ENCODE measurements at places on chromosomes 12 and 14. TPM values are rescaled to one million over a fixed set of nuclear protein-coding genes. Genes with fewer than 3 reads are reported as not detected.
A peak's percentile ranks its signal among the peaks of the same experiment; 100 is the strongest.

DNA sequence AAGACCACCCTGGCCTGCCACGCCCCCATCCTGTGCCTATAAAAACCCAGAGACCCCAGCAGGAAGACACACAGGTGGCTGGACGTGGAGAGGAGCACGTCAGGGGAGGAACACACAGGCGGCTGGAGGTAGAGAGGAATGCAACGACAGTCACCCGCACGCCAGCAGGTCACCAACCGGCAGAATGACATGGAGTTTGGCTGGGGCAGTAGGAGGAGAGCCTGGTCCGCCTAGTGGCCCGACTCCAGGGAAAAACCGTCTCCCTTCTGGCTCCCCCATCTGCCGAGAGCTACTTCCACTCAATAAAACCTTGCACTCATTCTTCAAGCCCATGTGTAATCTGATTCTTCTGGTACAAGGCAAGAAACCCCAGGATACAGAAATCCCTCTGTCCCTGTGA lies 62.7 kb upstream of the KCNH3 start:
- DNase-seq = no peak

The COX6A1 gene
- 557 TPM for polyA plus RNA-seq

The YEATS4 gene
- polyA plus RNA-seq = 7.8 TPM

GRCh38 chr14:76293923-76294322 lies 82.0 kb upstream of the ESRRB start:
- no peak for DNase-seq

The TNS2 gene
- polyA plus RNA-seq = 73.9 TPM

DNA sequence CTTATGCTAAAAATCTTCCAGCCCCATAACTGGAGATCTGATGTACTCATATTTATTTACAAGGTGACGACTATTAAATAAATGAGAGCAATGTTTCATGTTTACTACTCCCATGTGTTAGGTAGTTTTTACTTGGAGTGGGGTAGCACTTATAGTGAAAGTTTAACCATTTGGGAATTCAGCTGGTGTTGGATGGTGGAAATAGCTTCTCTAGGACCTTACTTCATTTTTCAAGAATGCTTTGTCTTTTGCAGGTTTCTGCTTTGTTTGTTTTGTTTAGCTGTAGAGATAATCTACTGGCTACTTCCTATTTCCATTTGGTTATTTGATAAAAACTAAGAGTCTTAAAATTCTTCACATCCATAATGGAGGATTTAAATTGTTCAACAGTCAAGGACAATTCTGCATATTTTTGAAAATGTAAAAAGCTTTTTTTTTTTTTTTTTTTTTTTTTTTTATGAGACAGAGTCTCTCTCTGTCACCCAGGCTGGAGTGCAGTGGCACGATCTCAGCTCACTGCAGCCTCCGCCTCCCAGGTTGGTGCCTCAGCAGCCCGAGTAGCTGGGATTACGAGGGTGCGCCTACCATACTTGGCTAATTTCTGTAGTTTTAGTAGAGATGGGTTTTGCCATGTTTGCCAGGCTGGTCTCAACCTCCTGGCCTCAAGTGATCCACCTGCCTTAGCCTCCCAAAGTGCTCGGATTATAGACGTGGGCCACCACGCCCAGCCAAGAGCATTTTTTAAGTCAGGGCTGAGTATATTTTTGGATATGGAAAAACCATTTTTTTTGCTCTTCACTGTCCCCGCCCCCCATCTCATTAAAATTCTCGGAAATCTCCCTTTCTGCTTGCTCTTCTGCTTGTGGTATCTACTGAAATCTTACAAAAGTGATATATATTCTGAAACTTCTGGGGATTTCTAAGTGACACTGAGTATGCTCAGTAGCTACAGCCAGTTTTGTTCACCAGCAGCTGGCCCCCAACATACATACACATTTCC lies 1.4 kb upstream of the ABCD2 start:
- no peak for DNase-seq

DNA sequence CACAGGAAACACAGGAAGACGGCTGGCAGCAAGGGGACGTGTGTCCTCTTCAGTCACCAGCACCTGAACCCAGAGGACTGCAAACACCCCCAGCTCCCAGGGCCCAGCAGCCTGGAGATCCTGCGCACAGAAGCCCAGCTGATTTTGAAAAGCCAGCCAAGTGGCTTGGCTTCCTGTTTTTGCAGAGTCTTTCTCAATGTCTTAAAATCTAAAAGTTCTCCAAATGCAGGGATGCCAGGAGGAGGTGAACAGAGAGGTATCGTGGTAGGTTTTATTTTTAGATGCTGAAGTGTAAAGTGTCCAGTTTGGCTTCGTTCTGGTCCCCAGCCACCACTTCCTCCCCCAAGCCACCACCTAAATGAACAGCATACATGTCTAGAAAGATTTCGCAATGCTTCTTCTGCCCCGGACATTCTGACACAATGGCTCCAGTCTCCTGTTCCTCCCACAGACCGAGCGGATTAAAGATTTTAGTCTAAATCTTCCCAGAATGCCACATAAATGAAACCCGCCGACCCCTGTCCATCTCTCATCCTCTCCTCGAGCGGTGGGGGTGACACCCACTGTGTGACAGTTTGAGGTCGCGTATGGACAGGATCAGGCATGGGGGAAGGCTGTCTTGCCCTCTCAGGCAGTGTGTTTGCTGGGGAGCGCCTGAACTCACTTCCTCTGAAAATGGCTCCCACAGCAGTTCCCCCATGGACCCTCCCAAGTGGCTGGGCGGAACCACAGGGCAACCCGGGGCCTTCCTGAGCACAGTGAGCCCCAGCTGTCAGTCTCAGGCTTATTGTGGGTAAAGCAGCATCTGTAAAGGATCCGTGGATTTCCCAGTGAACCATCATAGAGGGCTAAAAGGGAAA lies 41.6 kb downstream of the ITPK1 start:
- no peak for DNase-seq

DNA sequence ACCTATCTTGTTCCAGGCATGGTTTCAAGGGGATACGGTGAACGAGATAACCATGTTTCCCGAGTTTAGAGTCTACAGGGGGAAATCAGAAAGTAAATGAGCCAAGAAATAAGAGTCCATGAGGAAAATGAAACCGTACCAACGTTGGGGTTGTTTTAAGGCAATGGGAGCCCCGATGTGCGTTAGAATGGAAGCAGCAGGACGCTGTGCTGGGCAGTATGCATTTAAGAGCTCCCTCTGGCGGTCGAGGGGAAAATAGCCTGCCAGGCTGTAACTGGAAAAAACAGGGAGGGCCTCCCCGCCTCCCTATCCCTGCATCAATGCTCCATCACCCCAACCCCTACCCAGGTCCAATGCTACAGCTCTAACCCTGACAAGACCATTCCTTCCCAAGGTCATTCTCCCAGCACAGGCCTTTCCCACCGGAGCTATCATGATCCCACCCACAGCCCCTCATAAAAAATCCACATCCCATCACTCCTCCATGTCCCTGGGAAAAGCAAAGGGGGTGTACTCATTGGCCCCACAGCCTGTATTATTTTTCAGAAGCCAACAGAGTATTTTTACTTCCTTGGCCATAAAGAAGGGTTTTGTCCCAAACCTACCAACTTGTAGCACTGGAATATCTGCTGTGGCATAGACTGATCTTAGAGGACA lies 226.3 kb upstream of the NOS1 start:
- DNase-seq = no peak

The KRT6C gene
- polyA plus RNA-seq = not detected

- no peak for DNase-seq
These were observed 24.8 kb downstream of the FOS start for GRCh38 chr14:75303381-75303789.

DNA sequence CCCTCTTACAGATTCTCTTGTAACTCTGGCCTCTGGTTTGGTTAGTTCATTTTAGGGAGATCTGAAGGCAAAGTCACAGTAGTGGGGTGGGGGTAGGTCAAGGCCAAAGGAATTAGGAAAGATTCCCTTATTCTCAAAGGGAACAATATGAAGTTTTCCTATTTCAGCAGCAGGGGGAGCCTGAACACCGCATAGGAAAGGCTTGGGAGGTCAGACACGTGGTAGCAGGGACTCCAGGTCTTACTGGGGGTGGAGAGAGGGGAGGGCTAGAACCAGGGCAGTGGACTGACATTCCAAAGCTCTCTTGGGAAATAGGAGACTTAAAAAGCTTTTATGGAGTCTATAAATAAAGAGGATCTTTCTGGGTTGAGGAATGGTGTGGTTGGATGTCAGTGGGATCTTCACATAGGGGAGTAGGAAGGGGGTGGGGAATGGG lies 1.3 kb downstream of the ZC3H10 start:
- peak; percentile 87 for DNase-seq

DNA sequence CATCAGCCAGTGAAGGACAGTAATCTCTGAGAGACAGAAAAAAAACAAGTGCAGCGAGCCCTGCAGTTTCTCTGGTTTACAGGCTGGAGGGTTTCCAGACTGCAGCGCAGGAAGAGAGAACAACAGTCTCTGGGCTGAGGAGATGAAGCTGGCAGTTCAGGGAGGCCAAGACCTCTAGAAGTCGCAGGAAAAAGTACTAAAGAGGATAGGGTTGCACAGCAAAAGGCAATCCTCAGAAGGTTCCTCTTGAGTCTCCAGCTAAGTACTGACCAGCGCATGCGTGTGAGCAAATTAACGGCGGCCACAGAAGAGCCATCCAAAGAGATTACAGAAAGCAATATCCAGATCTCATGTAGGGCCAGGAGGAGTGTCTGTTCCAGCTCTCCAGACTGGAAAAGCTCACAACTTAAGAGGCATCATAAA lies 12.2 kb upstream of the CCDC60 start:
- DNase-seq = no peak

- DNase-seq = no peak
These were observed 158.0 kb downstream of the KCNA5 start for GRCh38 chr12:5201554-5202218.

DNA sequence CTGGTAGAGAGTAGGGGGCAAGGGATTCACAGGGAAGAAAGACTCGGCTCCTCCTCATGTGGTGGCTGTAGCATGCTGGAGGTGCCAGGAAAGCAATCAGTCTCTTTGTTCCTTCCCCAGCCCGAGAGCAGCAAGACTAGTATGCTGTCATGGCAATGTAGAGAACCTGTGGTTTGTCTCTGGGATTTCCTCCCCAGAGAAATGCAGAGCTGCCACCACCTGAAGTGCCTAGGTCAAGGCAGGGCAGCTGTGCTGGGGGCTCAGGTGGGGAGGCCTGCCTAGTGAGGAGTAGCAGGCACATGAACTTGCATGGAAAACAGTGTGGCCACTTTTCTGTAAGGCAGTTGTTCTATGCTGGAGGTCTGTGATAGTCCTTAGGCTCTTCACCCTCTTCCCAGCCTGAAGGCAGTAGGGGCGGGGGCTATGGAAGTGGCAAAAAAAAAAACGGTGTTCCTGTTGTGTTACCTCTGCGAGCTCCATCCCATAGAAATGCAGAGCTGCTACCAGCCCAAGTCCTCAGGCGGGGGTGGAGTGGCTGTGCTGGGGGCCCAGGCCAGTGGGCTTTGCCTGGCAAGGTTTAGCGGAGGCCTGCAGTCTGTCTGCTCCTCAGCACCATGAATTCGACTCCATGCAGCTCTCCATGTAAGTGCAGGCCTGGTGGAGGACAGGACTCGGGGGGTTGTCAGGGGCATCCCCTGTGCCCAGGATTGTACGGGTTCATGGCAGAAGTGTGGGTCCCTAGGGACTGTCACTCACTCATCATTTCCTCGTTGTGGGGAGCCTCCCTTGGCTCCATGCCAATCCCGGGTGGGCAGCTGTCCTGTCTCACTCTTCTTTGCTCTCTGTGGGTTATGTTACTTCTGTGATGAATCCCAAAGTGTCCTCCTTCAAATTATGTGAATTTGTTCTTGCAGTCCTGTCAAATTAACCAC lies 4.1 kb upstream of the CLEC4D start:
- no peak for DNase-seq

- DNase-seq = no peak
These were observed 28.7 kb upstream of the P2RX4 start for GRCh38 chr12:121181181-121181580.

- DNase-seq = no peak
These were observed 47.5 kb downstream of the SCFD1 start for GRCh38 chr14:30669594-30669993.
